ENCODE measurements at places on chromosomes 1 and 21. TPM values are rescaled to one million over a fixed set of nuclear protein-coding genes. Genes with fewer than 3 reads are reported as not detected.

DNA sequence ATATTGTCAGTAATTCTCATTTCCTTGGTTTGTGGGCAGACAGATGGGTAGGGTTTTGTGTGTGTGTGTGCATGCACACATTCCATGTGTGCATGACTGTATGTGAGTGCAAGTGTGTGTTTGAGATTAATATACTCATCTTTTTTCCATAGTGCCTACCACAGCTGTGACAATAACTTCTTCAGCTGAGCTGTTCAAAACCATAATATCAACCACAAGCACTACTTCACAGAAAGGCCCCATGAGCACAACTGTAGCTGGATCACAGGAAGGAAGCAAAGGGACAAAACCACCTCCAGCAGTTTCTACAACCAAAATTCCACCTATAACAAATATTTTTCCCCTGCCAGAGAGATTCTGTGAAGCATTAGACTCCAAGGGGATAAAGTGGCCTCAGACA is 149.3 kb downstream of the ADGRL2 start:
- no peaks in the 10 kb centered on the region for H3K27me3 ChIP-seq
- no peak for DNase-seq
- no peak overlapping the region for H3K4me3 ChIP-seq
- no peaks in the 10 kb centered on the region for H3K36me3 ChIP-seq
- no peak overlapping the region for H3K27ac ChIP-seq
- no peaks in the 10 kb centered on the region for H3K4me1 ChIP-seq

DNA sequence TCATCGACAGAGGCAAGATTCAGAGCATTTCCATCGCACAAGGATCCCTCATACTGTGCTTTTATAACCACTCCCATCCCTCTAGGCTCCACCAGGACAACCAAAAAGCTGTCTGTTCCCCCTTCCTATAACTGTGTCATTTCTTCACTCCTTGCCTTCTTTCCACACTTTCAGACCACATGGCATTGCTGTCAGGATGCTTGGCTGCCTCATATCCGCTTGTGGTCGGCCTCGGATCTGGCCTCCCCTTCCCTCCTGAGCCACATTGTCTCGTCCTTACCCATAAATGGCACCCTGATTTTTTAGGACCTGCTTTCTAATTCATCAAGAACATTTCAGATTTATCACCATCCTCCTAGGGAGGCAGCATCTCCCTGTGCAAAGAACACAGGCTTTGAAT is 80.5 kb downstream of the HIVEP3 start:
- no peak overlapping the region for H3K4me3 ChIP-seq
- no peak overlapping the region for H3K27ac ChIP-seq
- H3K36me3 ChIP-seq, result no peaks in the 10 kb centered on the region
- no peaks in the 10 kb centered on the region for H3K27me3 ChIP-seq
- no peaks in the 10 kb centered on the region for H3K4me1 ChIP-seq
- DNase-seq, result no peak

DNA sequence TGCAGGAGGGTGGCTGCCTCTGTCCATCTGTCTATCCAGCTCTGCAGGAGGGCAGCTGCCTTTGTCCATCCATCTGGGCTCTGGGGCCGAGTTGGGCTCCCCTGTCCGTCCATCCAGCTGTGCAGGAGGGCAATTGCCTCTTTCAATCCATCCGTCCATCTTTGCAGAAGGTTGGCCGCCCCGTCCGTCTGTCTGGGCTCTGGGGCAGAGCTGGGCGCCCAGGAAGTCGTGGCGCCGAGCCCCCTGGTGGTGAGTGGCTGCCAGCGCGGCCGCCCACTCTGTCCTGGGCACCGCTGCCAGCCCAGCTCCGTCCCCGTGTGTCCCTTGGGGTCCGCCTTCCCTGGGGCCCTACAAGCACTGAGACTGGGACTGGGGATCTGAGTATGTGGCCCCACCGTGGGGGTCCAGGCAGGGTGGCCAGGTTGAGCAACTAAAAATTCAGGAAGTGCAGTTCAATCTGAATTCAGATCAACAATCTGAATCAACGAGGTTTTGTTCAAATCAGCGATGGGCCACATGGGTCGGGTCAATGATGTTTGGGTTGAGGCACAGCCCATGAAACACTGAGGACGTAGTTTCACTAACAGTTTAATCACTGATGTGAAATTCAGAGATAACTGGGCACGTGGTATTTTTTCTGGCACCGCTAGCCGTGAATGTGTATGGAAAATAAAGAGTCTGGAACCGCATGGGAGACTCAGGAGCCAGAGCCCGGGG is 99.1 kb upstream of the ACTRT2 start:
- peak; percentile 2 for DNase-seq
- H3K27ac ChIP-seq, result no peak overlapping the region
- no peak overlapping the region for H3K4me3 ChIP-seq

The CDCA8 gene
- total RNA-seq, result 1.3 TPM

The LY9 gene
- 105 TPM for total RNA-seq

The OR6N2 gene
- total RNA-seq, result not detected

The COP1 gene
- 53.9 TPM for total RNA-seq

DNA sequence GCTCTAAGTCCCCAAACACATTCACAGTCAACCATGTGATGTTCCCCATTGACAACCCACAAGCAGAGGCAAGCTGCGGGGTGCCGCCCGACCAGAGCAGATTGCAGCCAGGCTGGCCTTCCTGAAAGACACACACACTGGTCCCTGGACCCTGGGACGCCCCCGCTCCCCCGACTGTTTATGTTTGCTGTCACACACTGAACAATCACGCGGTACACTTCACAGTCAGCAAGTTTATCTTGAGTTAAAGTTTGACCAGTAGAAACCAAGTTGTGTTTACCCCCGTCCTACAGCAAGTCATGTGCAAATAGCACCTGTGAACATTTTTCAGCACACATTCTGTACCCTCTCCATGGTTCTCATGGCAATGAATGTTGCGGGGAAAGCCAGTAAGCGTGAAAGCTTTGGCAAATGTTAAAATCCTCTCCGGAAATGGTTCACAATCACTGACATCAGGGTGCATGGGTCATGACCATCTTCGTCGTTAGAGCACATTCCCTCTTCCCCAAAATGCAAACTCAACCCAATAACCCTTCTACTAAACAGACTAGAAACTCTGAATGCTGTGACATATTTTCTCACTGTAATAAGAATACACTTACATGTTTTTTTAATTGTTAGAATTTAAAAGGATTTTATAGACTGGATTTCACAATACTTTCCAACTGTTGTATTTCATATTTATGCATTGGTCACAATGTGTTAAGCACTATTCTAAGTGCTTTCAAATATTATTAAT is 33.3 kb upstream of the IRF2BP2 start:
- no peaks in the 10 kb centered on the region for H3K36me3 ChIP-seq
- H3K4me3 ChIP-seq, result no peak overlapping the region
- H3K4me1 ChIP-seq, result no peaks in the 10 kb centered on the region
- no peak overlapping the region for H3K27ac ChIP-seq

The ZBTB17 gene
- total RNA-seq, result 93.0 TPM

The IL12RB2 gene
- total RNA-seq, result 43.5 TPM

The TTC34 gene
- total RNA-seq, result 1.1 TPM

The ARMH1 gene
- total RNA-seq, result 24.8 TPM

The OR2T33 gene
- total RNA-seq, result not detected

- peaks cover 15% of the 10 kb centered on the region for H3K4me1 ChIP-seq
- no peaks in the 10 kb centered on the region for H3K27me3 ChIP-seq
- no peak overlapping the region for H3K27ac ChIP-seq
Observed at GRCh38 chr1:40860706-40861223, 1.4 kb downstream of the CITED4 start.

DNA sequence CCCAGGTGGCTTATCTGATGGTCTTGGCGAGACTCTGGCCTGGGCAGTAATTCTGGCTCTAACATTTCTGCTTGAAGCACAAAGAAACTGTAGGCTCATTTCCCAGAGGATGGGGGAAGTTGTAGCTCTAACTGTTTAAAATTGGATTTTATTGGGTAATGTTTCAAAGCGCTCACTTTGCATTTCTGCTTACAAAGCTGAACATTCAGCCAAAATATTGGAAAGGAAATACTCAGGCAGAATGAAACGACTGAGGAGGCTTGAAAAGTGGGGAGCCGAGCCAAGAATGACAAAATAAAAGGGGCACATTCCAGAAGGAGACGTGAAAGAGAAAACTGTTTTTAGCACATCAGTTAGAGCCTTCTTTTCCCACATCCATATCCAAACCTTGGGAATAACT is 202.6 kb downstream of the GRIK1 start:
- no peaks in the 10 kb centered on the region for H3K36me3 ChIP-seq
- no peak for DNase-seq
- no peak overlapping the region for H3K4me3 ChIP-seq
- H3K27ac ChIP-seq, result no peak overlapping the region
- H3K27me3 ChIP-seq, result peaks cover 2% of the 10 kb centered on the region
- no peaks in the 10 kb centered on the region for H3K4me1 ChIP-seq

The CD55 gene
- total RNA-seq, result 120 TPM

DNA sequence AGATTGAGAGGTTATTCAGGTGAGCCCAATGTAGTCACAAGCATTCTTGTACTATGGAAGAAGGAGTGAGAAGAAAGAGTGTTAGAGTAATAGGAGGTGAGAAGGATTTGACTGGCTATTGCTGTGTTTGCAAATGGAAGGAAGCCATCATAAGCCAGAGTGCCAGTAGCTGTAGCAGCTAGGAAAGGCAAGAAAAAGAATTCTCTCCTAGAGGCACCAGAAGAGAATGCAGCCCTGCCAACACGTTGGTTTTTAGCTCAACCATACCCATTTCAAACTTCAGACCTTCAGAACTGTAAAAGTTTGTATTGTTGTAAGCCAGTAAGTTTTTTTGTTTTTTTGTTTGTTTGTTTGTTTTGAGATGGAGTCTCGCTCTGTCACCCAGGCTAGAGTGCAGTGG is 8.9 kb upstream of the IL12RB2 start:
- DNase-seq, result no peak
- no peak overlapping the region for H3K4me3 ChIP-seq

The ECM1 gene
- 0.22 TPM for total RNA-seq

The MEX3A gene
- not detected for total RNA-seq

GRCh38 chr1:50724626-50725286 is 235.3 kb downstream of the FAF1 start:
- H3K4me1 ChIP-seq, result peaks cover 21% of the 10 kb centered on the region
- peaks cover 2% of the 10 kb centered on the region for H3K36me3 ChIP-seq
- DNase-seq, result peak; percentile 69
- H3K27me3 ChIP-seq, result no peaks in the 10 kb centered on the region
- H3K4me3 ChIP-seq, result peak overlapping the region; percentile 52

GRCh38 chr1:59364037-59364436 is 67.1 kb downstream of the FGGY start:
- no peaks in the 10 kb centered on the region for H3K36me3 ChIP-seq
- H3K27me3 ChIP-seq, result no peaks in the 10 kb centered on the region
- H3K4me3 ChIP-seq, result no peak overlapping the region
- no peak overlapping the region for H3K27ac ChIP-seq

- no peaks in the 10 kb centered on the region for H3K4me1 ChIP-seq
- H3K36me3 ChIP-seq, result no peaks in the 10 kb centered on the region
- H3K27me3 ChIP-seq, result no peaks in the 10 kb centered on the region
Observed at GRCh38 chr1:7422966-7423365, 348.1 kb upstream of the VAMP3 start.

- no peaks in the 10 kb centered on the region for H3K4me1 ChIP-seq
- no peaks in the 10 kb centered on the region for H3K36me3 ChIP-seq
- H3K27me3 ChIP-seq, result no peaks in the 10 kb centered on the region
- H3K27ac ChIP-seq, result no peak overlapping the region
Observed at GRCh38 chr1:56508523-56508983, 70.8 kb downstream of the PLPP3 start.

DNA sequence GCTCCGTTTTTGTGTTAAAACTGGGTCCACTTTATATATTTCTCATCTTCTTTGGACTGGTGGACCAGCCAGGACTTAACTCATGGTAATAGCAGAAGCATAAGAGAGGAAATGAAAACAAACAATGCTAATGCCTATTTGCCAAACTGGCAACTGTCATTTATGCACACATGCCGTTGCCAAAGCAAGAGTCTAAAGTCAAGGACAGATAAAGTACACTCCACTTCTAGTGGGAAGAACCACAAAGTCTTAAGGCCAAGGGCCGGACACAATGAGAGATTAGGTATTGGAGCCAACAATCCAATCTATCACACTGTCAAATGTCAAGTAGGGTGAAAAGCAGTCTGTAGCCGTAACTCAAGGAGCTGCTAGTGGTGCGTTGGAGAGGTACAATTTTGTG is 157.7 kb downstream of the LYPLAL1 start:
- no peak overlapping the region for H3K27ac ChIP-seq
- H3K36me3 ChIP-seq, result no peaks in the 10 kb centered on the region
- DNase-seq, result no peak
- H3K27me3 ChIP-seq, result no peaks in the 10 kb centered on the region
- H3K4me3 ChIP-seq, result no peak overlapping the region

DNA sequence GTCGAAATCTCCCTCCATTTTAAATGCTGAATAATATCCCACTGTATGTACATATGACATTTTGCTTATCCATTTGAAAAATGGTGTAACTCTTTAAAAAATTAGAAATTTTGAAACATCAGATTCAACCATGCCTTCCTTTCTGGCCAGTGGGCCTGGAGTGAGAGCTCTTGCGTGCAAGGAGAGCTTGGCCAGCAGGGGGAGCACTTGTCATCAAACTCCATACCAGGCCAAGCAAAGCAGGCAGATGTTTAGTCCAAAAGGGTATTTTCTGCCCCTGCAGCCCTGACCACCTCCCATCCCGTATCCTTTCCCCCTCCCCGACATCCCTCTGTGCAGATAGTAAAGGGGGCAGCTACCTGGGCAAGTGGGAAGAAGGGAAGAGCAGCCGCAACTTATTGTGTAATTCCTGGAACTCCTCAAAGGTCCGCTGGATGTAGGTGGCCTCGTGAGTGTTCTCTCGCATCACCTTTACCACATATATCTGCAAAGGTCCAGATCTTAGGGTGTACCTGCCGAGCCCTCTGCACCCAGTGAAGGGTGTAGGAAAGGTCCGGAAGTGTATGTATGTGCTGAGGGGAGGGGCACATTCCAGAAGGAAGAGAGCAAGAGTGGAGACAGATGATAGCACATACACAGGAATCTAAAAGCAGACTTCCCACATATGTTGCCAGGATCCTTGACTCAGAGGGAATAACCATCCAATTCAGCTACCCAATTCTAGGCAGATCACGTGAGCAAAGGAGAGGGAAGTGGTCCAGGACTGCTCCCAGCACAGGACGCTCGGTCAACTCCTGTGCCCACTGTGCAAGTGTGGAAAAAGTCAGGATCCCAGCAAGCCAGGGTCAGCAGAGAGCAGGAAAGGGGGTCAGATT is 19.9 kb upstream of the PPP1R15B start:
- H3K27ac ChIP-seq, result no peak overlapping the region
- no peaks in the 10 kb centered on the region for H3K4me1 ChIP-seq

The BARHL2 gene
- not detected for total RNA-seq

DNA sequence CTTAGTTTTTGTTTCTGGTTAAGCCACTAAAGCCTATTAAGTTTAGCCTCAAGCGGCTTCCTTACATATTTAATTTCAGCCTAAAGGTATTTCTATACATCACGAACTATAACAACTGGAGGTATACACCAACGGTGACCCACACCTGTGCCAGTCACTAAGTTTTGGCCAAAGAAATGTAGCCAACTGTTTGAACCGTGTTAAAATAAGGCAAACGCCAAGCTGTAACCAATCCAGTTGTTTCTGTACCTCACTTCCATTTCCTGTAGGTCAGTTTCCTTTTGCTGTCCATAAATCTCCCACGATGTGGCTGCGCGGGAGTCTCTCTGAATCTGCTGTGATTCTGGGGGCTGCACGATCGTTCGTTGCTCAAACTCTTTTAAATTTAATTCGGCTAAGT is 5.6 kb upstream of the ERO1B start:
- H3K27me3 ChIP-seq, result no peaks in the 10 kb centered on the region
- H3K4me3 ChIP-seq, result no peak overlapping the region
- H3K36me3 ChIP-seq, result no peaks in the 10 kb centered on the region
- no peak for DNase-seq
- H3K27ac ChIP-seq, result no peak overlapping the region
- peaks cover 8% of the 10 kb centered on the region for H3K4me1 ChIP-seq

The SLC22A15 gene
- total RNA-seq, result 0.17 TPM

The HSD3B1 gene
- total RNA-seq, result not detected

Data from CD4-positive, CD25-positive, alpha-beta regulatory T cell (primary cell).